ENCODE measurements at places on chromosomes 12 and 14.

DNA sequence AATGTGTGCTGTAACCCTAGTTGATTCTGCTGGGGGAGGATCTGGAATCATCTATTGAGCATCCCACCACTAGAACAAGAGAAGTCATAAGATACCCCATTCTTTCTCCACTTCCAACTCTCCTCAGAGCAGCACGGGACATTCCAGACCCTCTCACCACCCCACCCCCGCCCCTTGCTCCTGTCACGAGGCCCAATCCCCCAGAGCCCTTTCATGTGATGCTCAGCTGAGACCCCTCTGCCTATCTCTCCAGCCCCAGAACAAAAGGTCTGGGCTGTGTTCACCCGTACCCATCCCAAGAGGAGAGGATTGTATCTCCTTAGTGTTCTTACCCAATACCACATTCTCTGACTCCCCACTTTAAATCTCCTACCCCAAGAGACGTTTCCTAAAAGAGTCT lies 602 bp downstream of the PMEL start:
- no peak for DNase-seq

DNA sequence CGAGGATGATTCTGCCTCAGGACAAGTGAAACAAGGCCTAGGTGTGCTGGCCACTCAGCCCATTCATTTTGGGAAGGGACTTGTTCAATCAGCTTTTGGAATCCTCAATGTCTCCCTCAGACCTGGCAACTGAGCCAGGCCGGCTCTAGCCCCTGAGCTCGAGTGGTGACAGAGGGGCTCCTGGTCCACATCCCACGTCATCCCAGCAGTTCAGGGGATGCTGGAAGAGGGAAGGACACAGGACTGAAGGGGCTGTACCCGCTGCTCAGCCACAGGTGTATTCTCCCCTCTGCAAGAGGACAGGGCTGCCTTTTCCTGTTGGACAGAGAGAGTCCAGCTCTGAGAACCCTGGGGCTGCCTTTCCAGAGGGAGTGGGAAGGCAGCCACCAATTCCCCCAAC lies 244.6 kb upstream of the SFSWAP start:
- no peak for DNase-seq

DNA sequence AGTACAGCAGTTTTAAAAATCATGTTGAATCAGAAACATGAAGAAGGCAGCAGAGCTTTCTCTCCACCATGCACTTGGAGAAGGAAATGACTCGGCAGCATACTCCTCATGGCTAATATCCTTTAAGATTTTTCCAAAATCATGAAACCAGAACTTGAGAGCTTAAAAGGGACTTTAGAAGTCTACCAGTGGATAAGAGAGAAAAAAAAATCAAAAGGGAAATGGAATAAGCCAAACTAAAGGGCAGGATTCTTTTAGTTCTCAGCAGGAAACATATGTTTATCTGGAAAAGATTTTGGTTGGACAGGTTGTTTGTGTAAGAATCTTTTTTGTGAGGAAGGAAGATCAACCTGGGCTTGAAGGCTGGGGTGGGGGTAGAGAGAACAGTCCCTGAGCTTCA lies 111.8 kb downstream of the PRKCH start:
- DNase-seq: no peak

DNA sequence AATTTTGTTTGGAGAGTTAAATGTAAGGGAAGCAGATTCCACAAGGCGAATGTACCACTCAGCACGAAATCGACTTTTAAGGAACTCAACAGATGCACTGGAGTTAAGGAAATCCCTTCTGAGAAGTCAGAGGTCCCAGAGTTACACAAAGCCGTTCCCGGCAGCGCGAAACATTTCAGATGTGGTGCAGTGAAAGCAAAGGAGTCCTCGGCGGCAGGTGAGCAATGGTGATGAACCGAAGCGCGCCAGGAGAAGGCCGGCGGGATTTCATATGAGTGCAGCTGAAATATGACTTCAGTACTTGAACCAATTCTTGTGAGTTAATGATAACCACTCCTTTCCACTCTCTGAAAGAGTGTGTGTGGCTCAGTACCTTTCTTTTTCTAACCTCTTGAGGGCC lies 183.2 kb downstream of the GRIP1 start:
- DNase-seq: no peak

GRCh38 chr12:14827043-14827442 lies 13.1 kb upstream of the SMCO3 start:
- DNase-seq: no peak

DNA sequence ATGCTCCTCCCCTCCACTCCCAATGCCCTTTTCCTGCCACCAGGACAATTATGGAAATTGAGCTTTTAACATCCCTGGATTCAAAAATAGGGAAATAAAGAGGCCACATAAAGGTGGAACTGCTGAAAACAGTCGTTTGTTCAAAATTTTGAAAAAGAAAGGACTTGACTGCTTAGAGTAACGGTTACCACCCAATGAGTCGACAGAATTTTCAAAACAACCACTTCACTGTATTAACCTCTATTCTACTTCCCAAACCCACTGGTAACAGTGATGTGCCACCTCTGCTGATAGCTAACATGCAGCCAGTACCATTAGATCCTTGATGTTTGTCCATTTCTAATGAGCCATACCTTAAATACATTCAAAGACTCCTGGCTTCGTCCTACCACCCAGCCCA lies 4.9 kb downstream of the ST8SIA1 start:
- no peak for DNase-seq

DNA sequence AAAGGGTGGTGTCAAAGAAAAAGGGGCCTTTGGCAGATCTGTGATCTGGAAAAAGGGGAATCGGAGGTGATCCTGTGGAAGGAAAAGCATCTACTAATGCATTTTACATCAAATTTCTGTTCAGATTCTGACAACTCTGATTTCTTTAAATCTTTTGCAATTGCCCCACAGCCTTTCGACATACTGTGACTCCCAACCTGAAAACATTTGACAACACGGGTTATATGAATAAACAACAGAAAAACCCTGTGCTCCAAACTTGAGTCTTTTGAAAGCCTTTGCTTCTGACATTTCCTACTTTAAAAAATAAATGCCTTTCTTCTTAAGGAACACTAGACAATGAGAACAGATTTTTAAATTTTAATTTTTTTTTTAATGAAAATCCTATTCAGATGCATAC lies 231.9 kb upstream of the HMGA2 start:
- no peak for DNase-seq

All from T-helper 2 cell (primary cell).